Non-pigmented ciliary epithelial cell (primary cell): ENCODE measurements at places on chromosomes 1 and 21.

DNA sequence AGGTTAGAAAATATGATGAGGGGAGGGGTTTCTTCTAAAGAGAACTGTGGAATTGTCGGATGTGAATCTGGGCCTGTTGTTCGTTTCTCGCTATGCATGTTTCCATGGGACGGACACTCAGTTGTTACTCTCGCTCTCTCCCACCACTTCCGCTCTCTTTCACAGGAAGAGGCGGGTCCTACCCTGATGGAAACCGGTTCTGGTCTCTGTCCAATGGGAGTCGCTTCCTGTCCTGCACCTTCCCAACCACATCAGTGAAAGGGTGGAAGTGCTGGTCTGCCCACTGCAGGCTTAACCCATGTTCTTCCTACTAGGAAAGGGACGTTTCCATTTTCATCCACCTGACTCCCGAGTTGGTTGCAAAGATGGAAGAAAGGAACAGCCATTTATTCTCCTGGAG, 119.4 kb downstream of the KCNJ15 start:
- no peak for DNase-seq

DNA sequence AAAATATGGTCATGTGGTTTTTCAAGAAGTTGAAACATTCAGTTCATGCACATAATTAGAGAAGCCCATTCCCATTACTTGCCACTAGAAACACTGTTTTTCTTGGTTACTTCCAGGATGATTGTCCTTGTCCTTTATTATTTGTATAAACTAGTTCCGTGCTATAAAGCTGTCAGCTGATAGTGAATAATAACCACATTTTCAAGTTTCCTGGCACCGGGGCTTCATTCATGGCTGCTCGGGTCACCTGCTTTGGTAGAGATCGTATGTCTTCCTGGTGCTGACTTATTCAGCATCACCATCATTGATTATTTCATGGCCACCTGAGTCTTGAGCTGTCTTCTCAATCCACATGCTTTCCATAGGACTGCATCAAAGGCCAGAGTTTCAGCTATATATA, 62.9 kb upstream of the ZNF326 start:
- DNase-seq, result no peak

DNA sequence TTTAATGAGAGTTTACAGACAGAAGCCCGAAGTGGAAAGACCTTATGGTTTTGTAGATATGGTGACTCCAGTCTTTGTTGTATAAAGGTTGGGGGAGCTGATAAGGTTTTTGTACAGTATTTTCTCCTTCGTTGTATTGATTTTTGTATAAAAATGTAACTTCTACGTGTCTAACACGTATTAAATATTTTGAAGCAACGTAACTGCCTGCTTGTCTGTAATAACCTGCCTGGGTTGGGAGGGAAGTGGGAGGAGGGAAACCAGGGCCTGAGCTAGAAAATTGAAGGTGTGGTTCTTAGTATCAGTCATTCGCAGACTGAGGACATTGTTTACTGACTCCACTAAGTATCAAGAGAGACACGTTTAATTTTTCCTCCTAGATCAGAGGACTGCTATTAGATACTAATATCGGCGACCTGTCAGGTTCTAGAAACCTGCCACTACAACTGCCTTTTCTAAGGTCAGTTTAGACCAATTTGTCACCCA, 2.2 kb downstream of the IER5 start:
- no peak for DNase-seq

- no peak for DNase-seq
Observed at GRCh38 chr1:93738926-93739325, 57.3 kb upstream of the BCAR3 start.

GRCh38 chr1:61158591-61158990, 76.2 kb downstream of the NFIA start:
- no peak for DNase-seq

DNA sequence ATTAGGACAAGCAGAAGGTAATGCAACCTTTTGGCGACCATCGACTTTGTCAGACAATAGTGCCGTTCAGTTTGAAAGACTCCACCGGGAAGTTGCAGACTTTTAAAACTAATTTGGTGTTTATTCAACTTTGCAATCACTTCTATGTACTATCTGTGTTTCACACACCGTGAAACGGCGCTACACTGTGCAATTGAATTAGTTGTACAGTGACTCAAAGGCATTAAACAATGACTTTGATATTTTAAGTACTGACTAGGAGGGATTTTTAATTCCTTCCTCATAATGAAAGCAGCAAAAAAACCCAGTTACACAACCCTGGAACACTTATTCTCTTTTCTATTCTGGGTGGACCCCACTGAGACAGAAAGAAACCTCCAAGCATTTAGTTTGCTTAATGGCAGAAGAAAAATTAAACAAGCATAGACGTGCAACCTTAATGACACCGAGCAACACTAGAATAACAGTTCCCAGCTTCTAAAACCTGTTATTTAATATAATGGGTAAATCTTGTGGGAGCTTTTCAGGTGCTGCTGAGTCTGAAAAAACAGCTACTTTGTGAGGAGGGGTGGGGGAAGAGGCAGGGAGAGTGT, 176.8 kb downstream of the LMO4 start:
- DNase-seq, result no peak

GRCh38 chr1:152461544-152461943, 47.5 kb upstream of the CRNN start:
- DNase-seq, result peak; percentile 4

DNA sequence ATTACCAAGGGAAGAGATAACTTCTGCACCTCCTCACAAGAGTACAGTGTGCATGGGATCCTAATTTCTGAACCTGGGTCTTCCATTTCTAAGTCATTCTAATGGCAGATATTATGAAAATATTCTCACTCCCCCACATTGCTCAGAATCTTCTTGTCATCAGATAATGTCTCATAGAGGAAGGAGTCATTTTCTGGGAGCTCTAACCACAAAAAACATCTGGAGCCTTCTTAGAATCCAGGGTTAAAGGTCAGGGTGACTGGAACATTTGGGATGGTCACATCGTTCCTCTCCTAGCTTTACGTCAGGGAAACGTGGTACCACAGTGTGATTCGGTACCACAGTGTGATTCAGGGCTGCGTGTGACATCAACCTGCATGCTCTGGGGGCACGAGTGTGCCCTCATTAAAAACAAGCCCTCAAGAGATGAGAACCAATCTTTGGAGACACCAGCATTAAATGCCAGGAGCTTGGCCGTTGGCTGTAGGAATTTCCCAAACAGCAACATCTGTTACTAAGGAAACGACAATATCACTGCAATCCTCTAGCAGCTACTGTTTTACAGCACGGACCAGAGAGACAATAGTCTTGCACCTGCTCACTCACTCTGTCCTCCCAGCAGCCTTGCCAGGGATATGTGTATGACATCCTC, 179.1 kb downstream of the PSMG1 start:
- no peak for DNase-seq

DNA sequence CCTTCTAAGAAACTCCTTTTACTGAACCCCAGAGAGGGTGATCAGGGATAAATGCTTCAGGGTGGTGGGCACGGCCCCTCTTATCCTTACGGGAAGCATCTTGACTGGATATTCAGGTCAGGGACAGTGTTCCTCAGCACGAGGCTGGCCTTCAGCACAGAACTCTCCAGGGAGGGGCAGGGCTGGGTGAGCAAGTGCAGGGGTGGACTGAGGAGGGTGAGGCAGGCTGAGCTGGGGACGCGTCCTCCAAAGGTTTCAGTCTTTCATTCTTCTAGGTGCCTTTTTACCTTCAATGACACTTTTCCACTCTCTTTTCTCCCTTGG, 52.3 kb downstream of the RASSF5 start:
- no peak for DNase-seq

GRCh38 chr21:38206646-38207045, 50.1 kb upstream of the KCNJ15 start:
- no peak for DNase-seq

GRCh38 chr1:61436491-61437120, 288.3 kb downstream of the TM2D1 start:
- DNase-seq, result no peak

DNA sequence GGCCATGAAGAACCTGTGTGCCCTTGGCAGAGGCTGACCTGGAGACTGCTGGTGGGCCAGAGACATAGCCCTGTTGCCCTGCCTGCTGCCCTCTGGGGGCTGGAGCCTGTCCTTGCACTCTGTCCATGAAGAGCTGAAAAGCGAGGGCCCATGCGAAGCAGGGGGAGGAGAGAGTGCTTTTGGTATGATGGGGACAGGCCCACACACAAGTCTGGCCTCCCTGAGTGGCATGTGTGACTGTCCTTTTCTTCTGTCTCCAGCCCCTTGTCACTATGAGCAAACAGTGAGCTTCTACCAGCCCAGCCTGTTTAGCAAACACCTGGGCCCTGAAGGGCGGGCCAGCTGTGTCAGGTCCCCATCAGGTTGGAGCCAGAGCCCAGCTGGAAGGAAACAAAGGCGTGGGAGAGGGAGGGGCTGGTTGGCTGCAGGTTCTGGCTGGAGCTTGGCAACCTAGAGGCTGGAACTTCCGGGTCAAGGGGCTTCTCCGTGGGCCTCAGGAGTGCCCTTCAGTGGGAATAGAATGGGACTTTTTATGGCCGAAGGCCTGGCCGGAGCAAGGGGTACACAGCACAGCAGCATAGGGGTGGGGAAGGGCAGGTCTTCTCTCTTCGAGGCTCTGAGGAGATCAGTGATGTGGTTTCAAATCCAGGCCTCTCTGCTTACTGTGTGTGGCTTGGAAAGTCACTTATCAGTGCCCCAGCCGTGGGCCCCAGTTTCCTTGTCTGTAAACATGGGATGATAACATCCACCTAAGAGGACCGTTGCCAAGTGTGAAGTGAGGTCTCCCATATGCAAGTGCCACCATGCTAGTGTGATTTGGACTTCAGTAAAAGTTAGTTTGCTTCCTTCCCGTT, 14.3 kb downstream of the QSOX1 start:
- DNase-seq, result no peak

GRCh38 chr1:214438075-214438474, 113.3 kb downstream of the PTPN14 start:
- no peak for DNase-seq

DNA sequence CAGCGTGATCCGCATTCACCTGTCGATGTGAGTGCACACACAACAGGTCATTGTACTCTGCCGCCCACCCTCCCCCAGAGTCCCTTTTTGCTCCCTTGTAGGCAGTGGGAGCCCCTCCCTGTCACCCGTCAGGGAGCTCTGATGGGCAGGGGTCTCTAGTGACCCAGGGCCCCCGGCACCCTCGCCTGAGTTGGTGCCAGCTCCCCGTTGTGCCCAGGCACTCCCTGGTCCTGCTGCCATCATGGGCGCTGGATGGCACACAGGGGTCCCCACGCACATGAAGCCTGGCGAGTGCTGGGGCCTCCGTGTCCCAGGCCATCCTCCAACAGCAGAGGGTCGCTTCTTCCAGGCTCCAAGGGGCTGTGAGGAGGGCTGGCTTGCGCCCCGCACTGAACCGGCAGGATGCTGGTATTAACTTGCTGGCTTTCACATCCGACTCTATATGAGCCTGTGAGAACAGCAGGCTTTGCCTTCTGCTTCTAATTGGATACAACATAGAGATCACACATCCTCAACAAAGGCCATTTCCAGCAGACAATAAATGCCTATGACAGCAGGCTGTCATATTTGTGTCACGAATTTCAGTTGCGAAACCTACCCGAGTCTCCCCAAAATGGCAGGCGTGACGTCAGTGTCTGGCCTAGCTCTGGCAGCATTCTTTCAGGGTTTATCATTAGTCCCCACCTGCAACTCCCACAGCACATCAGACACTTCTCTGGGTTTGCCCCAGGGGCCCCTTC, 35.4 kb downstream of the KIAA1614 start:
- no peak for DNase-seq

- no peak for DNase-seq
Observed at GRCh38 chr1:79215311-79215710, 208.8 kb upstream of the ADGRL4 start.

DNA sequence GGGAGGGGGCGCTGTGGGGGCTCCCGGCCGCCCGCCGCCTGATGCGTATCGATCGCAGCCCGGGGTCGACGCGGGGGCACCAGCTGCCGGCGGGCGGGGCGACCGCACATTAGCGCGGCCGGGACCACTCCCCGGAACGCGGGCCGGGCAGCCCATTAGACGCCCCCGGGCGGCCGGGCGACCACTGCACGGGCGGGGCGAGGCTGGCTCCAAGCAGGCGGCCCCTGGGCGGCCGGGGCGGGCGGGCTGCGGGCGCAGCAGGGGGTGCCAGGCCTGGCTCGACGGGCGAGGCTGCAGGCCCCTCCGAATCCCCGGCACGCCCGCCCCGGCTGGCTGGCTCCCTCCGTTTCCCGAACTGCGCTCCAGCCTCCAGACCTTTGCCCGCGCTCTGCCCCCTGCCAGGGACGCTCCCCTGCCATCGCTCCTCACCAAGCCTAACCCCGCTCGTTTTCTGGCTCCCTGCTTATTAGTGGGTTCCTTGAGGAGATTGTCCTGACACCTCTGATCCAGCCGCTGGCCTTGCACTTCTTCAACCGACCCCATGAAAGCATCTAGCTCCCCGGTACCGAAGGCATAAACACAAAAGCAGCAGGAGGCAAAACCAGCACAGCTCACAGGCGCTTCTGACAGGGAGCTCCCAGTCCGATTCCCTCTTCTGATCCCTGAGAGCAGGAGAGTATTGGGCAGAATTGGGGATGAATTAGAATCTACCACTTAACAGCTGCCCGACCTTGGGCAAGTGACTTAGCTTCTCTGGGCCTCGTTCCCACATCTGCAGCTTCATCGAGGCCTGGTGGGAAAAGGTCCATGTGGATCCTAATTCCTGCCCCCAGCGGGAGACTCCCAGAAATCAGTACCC, 92.6 kb upstream of the CASZ1 start:
- DNase-seq, result no peak

- DNase-seq, result no peak
Observed at GRCh38 chr1:16615253-16616252, 2.2 kb upstream of the NBPF1 start.

- no peak for DNase-seq
Observed at GRCh38 chr1:44842862-44843655, at the start of gene PTCH2. Gene PTCH2, minus strand, starts transcription at chr1:44843253. Its CDS starts 321 bp downstream, at chr1:44842932.

- DNase-seq, result no peak
Observed at GRCh38 chr1:157113631-157114030, 14.0 kb upstream of the ETV3L start.

- no peak for DNase-seq
Observed at GRCh38 chr1:154186177-154186576, 5.7 kb downstream of the TPM3 start.

- DNase-seq, result no peak
Observed at GRCh38 chr1:229079016-229079595, 191.8 kb upstream of the RAB4A start.

DNA sequence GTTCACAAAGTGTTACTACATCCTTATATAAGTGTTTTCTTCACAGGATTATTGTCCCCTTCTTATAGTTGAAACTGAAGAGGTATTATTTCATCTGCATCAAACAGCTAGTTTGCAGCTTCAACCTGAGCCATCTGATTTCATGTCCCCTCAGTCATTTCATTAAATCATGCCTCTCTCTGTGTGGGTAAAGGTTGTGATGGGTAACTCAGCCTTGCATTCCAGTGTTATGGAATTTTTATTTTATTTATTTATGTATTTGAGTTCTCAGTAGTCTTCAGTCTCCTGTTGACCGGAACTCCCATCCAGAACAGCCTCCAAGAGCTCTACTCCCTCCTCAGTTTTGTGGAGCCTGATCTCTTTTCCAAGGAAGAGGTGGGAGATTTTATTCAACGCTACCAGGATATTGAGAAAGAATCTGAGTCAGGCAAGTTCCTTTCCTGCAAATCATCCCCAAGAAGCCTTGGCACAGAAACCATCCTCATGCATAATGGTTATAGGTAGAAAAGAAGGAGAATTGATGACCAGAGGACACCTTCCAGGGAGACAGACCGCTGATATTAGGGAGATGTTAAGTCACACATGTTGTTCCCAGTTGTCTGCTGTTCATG, 21.8 kb downstream of the CHD1L start:
- no peak for DNase-seq
